ENCODE measurements at places on chromosomes 7 and 10.
A peak's percentile ranks its signal among the peaks of the same experiment; 100 is the strongest.

DNA sequence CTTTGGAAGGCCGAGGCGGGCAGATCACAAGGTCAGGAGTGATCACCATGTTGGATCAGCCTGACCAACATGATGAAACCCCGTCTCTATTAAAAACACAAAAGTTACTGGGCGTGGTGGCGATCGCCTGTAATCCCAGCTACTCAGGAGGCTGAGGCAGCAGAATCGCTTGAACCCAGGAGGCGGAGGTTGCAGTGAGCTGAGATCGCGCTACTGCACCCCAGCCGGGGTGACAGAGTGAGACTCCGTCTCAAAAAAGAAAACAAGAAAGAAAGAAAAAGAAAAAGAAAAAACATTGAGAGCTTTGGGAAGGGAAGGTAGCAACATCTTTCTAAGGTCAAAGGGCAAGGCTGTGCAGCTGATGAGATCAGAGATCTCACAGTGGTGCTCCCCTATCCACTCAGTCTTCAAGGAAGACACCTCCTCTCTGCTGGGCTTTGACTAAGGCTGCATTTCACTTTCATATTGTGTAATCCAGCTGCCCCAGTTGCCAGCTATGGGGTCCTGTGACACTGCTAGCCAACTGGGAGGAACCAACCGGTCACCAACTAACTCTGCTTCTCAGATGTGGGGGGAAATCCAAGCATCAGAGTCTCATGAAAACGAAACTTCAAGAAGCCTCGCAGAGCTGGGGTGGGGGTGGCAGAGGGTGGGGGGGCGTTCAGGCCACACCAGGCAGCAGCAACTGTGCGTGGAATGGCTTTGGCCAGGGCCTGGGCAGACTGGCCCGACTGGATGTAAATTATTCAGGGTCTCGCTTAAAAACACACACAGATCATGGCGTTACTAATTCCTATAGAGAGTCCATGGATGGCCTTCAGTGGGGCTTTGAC is 1.5 kb downstream of the IL15RA start:
- DNase-seq: peak; percentile 14

DNA sequence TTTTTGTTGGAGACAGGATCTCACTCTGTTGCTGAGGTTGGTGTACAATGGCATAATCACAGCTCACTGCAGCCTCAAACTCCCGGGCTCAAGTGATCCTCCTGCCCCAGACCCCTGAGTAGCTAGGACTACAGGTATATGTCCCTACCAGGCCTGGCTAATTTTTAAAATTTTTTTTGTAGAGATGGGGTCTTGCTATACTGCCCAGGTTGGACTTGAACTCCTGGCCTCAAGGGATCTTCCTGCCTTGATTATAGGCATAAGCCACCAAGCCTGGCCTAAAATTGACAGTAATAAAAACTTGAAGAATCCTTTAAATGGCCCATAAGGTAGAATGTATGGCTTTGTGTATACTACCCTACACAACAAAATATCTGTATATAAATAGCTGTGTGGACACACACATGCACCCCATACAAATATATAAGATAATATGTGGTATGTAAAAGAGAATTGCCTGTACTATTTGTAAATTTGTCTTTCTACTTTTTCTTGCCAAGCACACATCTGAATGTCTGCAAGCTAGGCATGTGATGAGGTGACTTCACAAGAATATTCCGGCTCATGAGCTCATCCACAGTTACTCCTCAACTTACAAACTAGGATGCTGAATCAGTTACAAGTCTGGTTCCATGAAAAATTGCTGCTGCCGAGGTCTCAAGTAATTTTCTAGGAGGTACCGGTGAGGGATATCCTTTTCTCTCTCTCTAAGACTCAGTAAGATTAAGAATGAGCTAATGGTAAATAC is 26.6 kb downstream of the POLR3A start:
- DNase-seq: no peak

DNA sequence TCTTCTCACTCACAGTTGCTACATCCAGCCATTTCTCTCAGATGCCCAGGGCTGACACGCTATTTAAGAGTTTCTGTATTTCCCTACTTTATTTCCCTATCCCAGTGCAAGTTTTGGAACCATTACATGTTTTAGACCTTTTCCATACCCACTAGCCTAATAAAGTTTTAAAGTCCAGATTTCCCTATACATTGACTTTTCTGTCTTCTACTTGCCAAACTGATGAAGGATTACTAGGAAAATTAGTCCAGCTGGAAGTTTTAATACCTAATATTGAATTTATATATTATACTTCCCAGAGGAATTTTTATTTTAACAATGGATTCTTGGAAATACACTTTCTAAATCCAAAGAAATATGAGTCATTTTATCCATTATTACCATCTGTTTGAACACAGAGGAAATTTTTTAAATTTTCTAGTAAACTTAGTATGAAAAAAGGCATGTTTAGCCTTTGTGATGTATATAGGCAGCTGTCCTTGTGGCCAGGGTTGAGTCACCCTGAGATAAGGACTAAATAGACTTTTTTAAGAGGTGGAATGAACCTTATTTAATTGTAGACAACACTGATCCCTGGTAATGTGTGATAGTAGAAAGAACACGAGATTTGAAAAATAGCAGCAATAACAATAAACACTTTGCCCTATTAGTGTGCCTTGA is 205.0 kb downstream of the TFEC start:
- no peak for DNase-seq

- no peak for DNase-seq
Measured at GRCh38 chr7:99229234-99229633, 21.3 kb upstream of the KPNA7 start.

- DNase-seq: peak; percentile 42
Measured at GRCh38 chr10:17257466-17258321, 29.7 kb downstream of the VIM start.

- DNase-seq: peak; percentile 20
Measured at GRCh38 chr10:114821915-114822443, 399 bp downstream of the FHIP2A start.

DNA sequence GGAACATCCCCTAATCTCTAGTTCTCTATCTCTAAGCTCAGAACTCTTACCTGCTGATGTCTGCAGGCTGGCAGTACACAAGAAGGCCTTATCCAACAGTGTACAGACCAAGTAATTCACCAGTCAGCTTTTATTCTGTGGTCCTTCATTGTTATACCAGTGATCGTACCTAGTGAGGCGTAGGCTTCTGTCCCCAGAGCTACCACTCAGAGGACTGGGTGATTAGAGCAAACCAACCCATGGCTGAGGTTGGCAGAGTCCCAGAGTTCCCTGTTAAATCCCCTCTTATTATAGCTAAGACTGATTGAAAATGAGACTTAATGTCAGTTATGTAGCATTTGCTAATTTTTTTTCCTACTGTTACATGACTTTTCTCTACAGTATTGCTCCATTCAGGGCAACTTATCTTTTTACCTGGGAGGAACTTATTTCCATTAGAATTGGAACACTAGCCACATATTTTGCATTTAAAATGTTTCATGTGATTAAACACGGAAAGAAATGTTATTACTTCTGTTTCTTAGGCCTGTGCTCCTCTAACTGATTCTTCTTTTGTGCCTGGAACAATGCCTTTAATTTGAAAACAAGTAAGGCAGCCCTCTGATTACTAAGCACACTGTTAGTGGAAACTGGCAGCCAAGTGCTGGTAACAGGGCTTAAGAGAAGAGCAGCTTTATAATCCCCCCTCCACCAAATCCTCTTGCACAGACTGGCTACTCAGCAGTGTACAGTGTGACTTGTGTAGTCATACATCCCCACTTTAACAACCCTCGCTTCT is 127.2 kb downstream of the LRRC4 start:
- no peak for DNase-seq

- no peak for DNase-seq
Measured at GRCh38 chr10:110546499-110547110, 20.9 kb upstream of the SMC3 start.
